ENCODE measurements at places on chromosomes 2 and 18.

DNA sequence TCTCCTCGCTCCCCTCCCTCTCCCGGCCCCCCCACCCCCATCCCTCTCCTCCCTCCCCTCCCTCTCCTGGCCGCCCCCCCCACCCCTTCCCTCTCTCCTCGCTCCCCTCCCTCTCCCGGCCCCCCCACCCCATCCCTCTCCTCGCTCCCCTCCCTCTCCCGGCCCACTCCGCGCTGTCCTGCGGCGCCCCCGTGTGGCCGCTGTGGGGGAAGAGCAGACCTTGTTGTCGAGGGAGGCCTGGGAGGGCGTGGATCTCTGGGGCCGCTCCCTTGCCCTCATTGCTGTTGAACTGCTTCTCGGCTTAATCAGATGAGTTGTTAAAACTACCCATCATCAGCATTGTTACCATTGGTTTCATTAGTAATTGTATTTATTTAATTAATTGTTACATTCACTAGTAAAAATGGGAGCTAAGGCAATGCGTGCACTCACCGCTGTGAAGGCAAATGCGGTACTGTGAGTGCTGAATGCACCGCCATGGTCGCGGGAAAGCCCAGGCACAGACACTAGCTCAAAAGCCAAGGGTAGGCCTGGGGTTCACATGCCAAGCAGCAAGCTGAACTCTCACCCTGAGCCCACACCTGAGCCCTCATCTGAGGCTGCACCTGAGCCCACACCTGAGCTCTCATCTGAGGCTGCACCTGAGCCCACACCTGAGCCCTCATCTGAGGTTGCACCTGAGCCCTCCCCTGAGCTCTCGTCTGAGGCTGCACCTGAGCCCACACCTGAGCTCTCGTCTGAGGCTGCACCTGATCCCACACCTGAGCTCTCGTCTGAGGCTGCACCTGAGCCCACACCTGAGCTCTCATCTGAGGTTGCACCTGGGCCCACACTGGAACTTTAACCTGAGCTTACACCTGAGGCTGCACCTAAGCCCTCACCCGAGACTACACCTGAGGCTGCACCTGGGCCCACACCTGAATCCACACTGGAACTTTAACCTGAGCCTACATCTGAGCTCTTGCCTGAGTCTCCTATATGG is 8.8 kb downstream of the RTP5 start:
- no peak for DNase-seq

- no peak for DNase-seq
These were observed 79.0 kb downstream of the TMEM18 start for GRCh38 chr2:598058-598802.

- no peak for DNase-seq
These were observed 287.5 kb upstream of the CRIM1 start for GRCh38 chr2:36068086-36068485.

DNA sequence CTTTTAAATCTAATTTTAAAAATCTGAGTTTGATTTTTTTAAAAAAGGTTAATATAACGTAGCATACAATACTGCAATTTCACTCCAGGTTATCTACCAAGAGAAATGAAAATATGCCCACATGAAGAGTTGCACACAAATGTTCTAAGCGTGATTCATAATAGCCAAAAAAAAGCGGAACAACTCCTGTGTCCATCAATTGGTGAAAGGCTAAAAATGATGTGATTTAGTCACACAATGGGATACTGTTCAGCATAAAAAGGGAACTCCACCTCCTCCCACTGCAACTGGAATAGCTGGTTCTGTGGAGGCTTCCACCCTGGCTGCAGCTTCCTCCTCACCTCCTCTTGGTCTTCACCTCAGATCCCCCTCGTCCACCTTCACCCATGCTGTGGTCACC is 132.8 kb downstream of the PIK3C3 start:
- DNase-seq: no peak

- DNase-seq: no peak
These were observed 170.2 kb upstream of the SMAD2 start for GRCh38 chr18:48100651-48101165.

All from HFF-Myc (cell line).